Thoracic aorta (tissue), 2 donors: ENCODE measurements at places on chromosomes 1 and 21. TPM values are rescaled to one million over a fixed set of nuclear protein-coding genes. Genes with fewer than 3 reads are reported as not detected.

DNA sequence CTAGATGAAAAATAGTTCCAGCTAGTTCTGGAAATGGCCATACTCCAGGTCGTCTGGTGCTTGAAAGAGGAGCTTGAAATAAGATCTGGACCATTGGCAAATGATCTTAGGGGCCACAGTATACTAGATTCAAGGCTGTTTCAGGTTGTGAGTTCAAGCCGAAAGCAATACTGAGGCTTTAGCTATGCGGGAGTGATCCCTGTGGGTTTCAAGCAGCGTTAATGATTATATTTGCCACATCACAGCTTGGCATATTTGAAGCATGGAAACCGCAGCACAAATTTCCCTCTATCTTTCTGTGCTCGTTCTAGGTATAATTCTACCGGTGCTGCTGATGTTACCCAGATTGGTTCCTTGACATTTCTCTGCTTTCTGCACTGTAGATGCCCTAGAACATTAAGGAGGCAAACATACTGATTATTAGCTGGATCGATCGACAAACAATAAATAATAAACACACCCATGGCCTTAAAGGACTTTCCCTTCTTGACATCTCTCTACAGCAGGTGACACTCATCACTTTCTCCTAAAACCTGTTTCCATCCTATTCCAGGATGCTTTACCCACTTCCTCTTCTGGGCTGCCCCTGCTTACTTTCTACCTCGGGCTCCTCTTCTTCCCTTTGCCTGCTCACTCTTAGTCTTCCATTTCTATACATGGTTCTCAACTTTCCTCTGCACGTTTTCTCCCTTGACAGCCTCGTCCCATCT, 40.6 kb upstream of the LYST start:
- no peaks in the 10 kb centered on the region for H3K27me3 ChIP-seq
- DNase-seq = no peak
- peak overlapping the region; percentile 63 for H3K27ac ChIP-seq
- no peaks in the 10 kb centered on the region for H3K36me3 ChIP-seq

GRCh38 chr1:221182791-221183533, 303.7 kb downstream of the HLX start:
- DNase-seq = no peak
- no peak overlapping the region for H3K27ac ChIP-seq
- no peaks in the 10 kb centered on the region for H3K4me1 ChIP-seq
- H3K27me3 ChIP-seq = no peaks in the 10 kb centered on the region

Gene MAP3K21
- total RNA-seq = 0.14 TPM

GRCh38 chr1:246373828-246374569, 133.1 kb downstream of the SMYD3 start:
- no peaks in the 10 kb centered on the region for H3K36me3 ChIP-seq
- H3K4me3 ChIP-seq = no peak overlapping the region
- H3K27ac ChIP-seq = no peak overlapping the region
- DNase-seq = no peak
